ENCODE measurements at places on chromosomes 6 and 20.

DNA sequence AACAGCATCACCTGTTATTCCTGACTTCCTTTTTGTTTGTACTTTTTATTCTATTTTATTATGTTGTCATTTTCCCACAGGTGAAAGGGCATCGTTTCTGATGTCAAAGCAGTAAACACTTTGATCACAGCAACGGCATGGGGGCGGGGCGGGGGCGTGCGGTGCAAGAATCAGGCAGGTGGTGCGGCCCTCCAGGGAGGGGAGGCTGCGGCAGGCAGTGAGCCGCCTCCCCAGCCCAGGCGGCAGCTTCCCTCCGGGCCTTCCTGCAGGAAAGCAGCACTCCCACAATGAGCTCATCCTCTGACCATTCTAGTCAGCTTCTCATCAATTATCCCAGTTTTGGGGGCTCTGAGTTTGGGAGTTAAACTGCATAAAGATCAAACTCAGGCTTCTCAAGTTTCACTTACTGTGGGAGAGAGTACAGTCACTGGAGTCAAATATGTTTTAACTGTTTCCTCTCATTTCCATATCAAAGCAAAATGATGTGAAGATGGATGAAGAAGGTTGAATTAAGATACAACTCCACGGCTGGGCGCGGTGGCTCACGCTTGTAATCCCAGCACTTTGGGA lies 608.4 kb upstream of the AGPAT4 start:
- no peak for DNase-seq

- no peak for DNase-seq
Measured at GRCh38 chr6:169288591-169288990, 34.9 kb upstream of the THBS2 start.

- DNase-seq: no peak
Measured at GRCh38 chr6:108594640-108595039, 33.9 kb downstream of the FOXO3 start.

- no peak for DNase-seq
Measured at GRCh38 chr6:82567621-82568020, 204.0 kb downstream of the TPBG start.

DNA sequence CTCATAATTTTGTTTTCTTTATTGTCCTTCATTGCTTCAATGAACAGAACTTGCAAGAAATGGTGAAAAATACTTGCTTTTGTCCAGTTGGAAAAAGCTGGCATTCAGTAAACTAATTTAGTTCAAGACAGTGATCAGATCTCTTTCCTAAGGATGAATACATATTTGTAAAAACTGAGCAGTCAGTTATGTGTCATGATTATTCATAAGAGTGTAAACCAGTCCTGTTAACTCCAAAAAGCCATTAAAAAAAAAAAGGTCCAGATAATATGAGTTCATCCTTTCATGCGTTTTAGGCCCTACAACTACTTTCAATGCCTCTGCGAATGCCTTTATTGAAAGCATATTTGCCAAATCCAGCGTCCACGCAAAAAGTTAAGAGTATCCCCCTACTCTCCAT lies 609 bp downstream of the PGM3 start:
- DNase-seq: no peak

DNA sequence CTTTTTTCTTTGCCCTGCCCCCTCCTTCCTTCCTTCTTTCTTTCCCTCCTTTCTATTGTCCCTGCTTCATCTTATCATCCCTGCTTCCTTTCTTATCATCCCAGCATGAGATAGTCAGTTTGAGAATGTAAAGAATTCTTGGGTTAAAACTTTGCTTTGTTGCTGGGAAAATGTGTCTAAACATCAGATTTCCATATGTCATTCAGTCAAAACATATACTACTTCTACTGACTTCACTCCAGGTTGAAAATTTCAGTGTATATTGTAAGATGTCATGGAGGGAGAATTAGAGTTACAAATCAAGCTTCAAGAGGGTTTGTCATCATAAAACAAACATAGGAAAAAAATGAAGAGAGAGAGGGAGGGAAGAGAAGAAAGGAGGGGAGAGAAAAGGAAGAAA lies 358.4 kb upstream of the SOX4 start:
- no peak for DNase-seq

DNA sequence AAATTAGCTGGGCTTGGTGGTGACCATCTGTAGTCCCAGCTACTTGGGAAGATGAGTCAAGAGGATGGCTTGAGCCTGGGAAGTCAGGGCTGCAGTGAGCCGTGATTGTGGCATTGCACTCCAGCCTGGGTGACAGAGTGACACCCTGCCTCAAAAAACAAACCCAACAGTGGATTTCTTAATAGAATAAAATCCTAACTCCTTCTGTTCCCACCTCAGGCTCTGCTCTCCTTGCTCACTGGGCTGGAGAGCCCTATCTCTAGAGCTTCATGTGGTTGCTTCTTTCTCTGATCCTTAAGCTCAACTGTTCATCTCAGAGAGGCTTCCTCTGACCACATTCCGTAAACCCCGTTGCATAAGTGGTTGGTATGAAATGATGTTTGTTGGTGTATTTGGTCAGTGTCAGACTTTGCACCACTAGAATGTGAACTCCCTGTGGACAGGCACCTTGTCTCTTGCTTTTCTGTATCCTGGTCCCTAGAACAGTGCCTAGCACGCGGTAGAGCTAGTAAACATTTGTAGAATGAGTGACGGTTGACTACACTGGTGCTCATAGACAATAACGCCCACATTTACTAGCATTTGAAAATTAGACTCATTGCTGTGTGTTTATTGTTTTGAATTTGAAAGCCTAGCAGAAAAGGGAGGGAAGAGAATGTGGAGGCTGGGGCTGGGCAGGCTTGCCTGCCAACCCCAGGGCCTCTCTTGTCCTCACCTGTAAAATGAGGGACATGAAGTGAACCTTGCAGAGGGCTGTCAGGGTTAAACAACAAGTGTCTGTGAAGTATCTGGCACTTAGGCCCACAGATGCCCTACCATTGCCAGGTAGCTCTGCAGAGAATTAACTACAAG lies 4.2 kb downstream of the MAPRE1 start:
- no peak for DNase-seq

DNA sequence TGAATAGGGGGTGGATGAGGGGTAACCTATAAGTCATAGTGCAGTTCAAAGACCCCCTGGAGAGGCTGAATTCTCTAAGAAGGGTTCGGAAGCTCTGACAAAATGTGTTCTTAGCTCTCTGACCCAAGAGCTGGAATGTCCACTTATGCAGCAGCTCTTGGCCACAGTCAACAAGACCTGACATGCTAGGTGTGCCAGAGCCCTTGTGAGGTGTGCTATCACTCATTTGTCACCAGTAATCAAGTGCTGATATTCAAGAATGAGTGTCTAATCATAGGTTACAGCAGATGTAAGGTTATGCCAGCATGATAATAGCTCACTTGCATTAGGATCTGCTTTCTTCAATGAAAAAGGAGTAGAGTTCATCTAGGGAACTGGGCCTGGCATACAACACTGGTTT lies 28.1 kb downstream of the TOMM6 start:
- no peak for DNase-seq
